Hematopoietic multipotent progenitor cell treated with erythropoietin and hydrocortisone succinate and interleukin-3 and kit ligand, for 17 days (in vitro differentiated cells): ENCODE measurements at places on chromosomes 16 and 17.

DNA sequence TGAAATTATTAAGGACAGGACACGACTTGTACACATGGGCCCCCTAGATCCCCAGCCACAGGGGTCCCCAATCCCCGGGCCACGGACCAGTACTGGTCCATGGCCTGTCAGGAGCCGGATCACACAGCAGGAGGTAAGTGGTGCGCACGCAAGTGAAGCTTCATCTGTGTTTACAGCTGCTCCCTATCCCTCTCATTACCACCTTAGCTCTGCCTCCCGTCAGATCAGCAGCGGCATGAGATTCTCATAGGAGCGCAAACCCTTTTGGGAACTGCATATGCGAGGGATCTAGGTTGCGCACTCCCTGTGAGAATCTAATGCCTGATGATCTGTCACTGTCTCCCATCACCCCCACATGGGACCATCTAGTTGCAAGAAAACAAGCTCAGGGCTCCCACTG lies 137.8 kb upstream of the ZFHX3 start:
- DNase-seq, result no peak

DNA sequence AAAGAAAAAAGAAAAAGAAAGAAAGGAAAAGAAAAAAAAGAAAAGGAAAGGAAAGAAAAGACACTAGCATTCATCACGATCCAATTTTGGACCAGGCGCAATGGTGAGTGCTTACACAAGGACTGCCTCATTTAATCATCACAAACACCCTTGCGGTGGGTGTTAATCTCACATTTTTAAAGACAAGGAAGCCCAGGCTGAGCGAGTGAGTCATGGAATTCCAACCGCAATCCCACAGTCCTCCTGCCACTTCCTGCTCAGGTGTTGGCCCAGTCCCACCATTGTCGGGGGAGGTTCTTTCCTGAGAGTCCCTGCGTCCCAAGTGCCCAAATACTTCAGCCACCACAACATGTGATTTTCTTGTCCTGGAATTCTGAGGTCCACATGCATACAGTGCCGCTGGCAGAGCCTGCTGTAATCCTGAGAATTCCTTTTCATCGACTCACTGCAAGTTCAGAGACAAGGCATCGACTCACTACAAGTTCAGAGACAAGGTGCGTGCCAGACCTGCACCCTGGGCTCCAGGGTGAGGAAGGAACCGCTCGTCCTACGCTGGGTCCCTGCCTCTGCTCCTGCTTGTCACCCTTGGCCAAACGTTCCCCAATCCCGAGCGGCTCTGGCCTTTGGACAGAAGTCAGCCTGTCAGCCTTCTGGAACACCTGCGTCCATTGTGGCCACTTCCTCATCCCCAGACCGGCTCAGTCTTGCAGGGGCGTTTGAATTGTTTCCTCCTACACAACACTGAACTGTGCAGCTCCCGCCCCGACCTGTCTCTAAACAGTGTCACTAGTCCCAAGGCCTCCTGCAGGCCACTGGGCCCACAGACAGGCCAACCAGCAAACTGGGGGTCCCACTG lies 5.8 kb downstream of the ZG16B start:
- no peak for DNase-seq

DNA sequence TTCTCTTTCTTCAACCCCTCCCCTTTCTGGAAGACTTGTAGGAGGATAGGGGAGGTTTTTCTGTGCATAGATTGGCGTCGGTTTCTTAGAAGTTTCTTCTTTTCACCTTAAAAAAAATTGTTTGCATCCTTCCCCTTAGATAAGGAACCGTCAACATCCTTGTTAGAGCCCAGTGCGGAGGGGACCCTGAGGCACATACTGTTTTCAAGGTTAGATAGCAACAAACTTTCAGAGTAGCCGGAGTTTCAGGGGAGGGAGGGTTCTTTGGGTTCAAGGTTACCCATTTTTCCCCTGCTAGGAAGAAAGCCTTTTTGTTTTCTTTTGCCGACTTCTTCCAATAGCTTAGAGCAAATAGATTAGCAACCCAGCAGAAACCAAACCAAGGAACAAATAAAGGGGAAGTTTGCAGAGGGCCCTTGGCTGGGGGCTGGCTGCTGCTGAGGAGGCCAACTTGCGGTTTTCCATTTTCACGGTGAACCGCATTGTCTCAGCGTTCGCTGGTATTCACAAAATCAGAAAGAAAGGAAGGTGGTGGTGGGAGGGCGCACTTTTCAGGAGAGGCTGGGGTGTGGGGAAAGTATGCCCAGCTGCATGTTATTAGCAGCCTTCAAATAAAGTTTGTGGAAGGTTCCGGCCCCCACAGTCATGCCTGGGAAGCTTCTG lies 28.8 kb downstream of the MSI2 start:
- no peak for DNase-seq

- DNase-seq, result no peak
Measured at GRCh38 chr16:89265647-89266046, 48.1 kb downstream of the ZNF778 start.

- no peak for DNase-seq
Measured at GRCh38 chr17:45451131-45451530, 18.5 kb upstream of the ARHGAP27 start.

DNA sequence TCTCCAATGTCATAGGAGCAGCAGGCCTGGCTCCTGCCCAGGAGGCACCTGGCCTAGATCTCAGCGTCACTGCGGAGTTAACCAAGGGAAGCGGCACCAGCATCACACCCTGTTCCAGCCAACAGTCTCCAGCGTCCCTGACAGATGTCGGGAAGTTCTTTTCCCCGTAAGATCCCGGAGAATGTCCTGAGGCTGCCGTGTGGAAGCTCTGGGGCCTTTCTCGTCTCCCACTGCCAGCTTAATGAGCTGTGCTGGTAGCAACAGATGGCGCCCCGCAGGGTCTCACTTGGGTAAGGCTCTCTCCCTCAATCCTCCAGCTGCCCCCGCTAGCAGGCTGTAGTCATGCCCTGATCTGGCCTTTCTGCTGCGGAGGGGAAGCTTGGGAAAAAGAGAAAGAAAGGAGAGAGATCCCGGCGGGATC lies 57.5 kb downstream of the MARCHF10 start:
- DNase-seq, result no peak

DNA sequence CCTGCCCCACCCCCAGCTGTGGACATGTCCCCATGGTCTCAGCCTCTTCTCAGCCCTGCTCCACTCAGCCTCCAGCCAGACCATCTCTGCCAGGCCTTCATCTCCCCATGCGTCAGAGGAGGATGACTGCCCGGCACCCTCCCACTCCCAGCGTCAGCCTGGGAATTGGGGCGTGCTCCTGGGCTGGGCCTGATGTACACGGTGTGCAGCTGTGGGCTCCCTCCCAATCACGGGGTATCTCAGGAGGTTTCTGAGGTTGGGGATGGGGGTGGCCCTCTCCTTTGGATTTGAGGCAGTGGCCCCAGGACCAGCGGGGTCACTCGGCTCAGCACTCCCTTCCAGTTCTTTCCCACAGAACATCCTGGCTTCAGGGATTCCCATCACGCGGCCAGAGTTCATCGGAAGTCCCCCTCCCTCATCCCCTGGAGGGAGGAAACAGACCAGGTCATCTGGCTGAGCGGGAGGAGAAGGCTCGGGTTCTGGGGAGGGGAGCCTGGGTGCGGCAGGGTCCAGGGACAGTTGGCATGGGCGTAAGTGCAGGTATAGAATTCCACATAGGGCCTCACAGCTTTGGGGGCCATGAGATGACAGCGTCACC lies 36.9 kb downstream of the SOCS3 start:
- DNase-seq, result no peak

DNA sequence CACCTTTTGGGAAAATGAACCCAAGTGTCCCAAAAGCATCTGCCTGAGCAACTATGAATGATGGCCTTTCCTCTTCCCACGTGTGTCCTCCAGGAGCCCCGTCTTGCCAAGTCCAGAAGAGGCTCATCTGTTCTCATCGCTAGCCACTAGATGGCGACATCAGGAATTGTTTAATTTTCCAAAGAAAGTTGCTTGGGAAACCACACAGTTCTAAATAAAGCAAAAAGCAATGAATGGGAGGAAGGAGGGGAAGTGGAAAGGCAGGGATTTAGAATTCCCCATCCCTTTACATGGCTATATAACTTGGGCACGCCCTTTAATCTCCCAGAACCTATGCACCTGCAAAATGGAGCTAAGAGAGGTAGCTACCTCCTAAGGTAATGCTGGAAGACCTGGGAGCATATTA lies 9.0 kb upstream of the CDH5 start:
- peak; percentile 27 for DNase-seq

DNA sequence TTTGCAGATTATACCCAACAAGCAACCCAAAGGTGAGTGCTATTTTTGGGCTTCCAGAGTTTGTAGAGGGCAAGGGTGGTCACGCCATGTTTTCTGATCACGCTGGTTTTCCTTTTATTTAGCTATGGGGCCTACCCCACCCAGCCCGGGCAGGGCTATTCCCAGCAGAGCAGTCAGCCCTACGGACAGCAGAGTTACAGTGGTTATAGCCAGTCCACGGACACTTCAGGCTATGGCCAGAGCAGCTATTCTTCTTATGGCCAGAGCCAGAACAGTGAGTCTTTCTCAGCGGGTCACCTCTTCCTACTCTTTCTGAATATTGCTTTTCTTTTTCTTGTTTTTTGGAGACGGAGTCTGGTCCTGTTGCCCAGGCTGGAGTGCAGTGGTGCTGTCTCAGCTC lies 2.5 kb downstream of the FUS start:
- no peak for DNase-seq

GRCh38 chr17:47699536-47699840 lies 5.5 kb downstream of the TBKBP1 start:
- DNase-seq, result no peak

DNA sequence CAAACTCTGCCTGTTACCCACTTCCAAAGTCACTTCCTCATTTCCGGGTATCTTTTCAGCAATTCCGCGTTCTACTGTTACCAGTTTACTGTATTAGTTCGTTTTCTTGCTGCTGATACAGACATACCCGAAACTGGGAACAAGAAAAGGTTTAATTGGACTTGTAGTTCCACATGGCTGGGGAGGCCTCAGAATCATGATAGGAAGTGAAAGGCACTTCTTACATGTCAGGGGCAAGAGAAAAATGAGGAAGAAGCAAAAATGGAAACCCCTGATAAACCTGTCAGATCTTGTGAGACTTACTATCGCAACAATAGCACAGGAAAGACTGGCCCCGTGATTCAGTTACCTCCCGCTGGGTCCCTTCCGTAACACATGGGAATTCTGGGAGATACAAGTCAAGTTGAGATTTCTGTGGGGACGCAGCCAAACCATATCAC lies 30.9 kb downstream of the PAFAH1B1 start:
- no peak for DNase-seq

DNA sequence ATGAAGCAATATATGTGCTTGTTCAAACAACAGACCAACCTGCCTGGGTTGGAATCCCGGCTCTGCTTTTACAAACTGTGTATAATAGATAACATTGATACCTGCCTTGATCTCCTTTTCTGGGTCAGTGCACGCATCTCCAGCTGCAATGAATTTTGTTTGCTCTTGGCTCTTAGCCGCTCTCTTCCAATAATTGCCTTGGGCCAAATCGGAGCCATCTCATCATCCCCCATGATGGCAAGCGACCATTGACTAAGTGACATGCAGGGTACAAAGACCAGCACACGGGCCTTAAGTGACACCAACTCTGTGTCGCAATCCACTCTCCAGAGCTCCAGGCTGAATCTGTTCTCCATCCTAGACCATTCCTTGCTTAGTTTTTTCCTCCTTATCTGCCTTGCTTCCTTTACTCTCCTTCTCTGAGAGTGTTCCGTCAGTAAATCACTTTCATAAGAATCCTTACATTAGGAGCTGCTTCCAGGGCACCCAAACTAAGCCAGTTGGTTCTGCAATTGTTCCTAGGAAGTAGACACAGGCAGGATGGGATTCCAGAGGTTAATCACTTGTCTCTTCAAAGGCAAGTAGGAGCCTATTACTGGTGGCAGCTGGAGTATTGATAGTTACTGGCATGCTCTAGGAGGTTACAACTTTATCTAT lies 134.2 kb downstream of the ABCA8 start:
- no peak for DNase-seq

DNA sequence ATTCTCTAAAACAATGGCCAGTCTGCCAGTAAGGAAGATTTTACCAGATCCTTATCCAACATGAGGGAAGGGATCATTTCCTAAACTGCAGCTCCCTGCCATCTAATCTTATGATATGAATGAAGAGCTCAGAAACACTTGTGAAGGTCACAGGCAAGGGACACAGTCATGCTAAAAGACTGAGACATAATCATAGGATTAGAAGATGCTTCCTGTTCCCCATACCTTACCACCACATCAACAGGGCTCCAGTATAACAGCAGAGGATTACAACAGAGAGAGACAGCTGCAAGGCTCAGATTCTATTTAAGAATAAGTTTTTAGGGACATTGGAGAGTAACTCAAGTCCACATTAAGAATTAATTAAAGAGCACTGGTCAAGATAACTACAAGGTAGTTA lies 93.3 kb downstream of the BRIP1 start:
- no peak for DNase-seq

DNA sequence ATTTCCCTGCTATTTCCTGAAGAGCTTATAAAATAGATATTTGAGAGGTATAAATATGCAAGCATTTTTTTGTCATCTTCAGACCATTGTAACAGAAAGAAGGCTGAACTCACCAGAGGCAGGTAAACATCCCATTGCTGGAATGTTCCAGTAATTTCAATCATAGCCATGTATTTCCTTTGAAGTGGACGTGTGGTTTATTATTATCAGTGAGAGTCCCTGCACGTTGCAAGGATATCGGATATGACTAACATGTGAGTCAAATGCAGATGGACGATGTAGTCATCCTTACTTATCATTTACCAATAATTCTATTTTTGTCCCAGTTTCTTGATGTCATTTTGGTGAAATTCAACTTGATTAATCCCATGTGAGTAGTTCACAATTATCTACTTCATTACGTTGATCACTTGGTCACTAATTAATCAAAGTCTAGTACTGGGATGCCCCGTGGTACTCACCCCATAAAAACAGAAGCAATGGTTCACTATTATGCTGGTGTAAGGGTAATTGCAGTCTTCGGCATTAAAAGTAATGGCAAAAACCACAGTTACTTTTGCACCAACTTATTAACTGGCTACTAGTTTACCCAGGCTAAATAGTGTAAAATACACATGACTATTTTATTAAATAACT lies 89.5 kb downstream of the VAT1L start:
- no peak for DNase-seq

DNA sequence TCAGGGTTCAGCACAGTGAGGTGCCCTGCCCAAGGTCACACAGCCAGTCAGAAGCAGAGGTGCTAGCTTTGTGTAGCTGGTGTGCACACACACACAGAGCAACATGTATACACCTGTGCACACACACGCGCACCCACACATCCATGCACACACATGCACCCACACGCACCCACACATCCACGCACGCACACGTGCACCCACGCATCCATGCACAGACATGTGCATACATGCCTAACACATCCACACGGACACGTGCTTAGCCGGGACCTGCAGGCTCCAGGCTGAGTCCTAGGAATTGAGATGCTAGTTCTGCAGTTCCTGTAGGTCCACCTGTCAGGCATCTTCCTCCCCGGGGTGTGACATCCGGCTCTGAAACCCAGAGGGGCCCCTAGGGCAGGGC lies 13.0 kb upstream of the DPEP1 start:
- no peak for DNase-seq

DNA sequence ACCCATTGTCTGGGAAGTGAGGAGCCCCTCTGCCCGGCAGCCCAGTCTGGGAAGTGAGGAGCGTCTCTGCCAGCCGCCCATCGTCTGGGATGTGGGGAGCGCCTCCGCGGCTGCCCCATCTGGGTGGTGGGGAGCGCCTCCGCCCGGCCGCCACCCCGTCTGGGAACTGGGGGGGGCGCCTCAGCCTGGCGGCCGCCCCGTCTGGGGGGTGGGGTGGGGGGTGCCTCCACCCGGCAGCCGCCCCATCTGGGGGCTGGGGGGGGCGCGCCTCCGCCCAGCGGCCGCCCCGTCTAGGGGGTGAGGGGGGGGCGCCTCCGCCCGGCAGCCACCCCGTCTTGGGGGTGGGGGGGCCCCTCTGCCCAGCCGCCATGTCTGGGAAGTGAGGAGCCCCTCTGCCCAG lies 78.4 kb downstream of the RPGRIP1L start:
- no peak for DNase-seq
